ENCODE measurements at places on chromosomes 1 and 21. TPM values are rescaled to one million over a fixed set of nuclear protein-coding genes. Genes with fewer than 3 reads are reported as not detected.

GRCh38 chr1:236829085-236829484, 34.0 kb downstream of the MTR start:
- H3K36me3 ChIP-seq = peaks cover 84% of the 10 kb centered on the region
- no peaks in the 10 kb centered on the region for H3K27me3 ChIP-seq
- no peak overlapping the region for H3K27ac ChIP-seq

DNA sequence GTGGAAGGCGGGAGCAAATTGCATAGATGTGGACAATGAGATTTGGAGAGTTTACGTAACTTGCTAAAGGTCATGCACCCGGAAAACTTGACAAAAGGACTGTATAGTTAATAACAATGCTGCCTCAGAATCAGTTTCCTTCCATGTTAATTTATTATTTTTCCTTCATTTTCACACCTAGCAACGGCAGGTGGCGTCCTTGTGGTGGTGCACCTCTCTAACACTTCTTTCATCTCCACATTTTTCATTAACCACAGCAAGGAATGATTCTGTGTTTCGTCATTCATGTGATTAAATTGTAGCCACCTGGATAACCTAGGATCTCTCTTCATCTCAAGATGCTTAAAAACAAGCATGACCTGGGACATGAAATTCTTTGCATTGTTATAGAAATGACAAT, 2133.0 kb downstream of the NCAM2 start:
- no peak overlapping the region for H3K4me3 ChIP-seq
- no peaks in the 10 kb centered on the region for H3K27me3 ChIP-seq
- H3K36me3 ChIP-seq = no peaks in the 10 kb centered on the region
- H3K4me1 ChIP-seq = no peaks in the 10 kb centered on the region
- no peak for DNase-seq

DNA sequence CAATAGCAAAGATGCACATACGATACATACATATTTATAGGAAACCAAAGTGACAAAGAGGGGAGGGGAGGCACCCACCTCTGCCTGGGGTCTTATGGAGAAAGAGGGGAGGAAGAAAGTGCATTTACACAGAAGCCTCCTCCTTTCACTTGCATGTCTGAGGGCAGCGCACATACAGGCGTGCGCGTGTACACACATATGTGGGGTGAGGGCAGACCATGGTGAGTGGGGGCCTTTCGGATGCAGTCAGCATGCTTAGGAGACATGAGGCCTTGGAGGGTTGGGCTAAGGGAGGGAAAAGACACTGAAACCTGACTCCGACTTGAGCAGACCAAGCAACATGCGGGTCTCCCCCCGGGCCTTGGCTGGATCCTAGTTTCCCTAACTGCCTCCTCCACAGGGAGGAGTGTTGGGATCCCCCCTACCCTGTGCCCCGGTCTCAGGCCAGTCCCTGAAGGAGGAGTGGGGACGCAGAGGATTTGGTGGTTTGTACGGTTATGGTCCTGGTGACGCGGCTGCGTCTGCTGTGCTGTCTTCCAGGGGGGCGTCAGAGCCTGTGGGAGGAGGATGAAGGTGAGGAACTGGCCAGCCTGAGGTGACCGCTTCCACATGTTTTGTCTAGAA, 15.2 kb downstream of the LRRC71 start:
- DNase-seq = no peak
- no peaks in the 10 kb centered on the region for H3K4me1 ChIP-seq
- no peak overlapping the region for H3K4me3 ChIP-seq
- no peaks in the 10 kb centered on the region for H3K36me3 ChIP-seq
- no peaks in the 10 kb centered on the region for H3K27me3 ChIP-seq
- no peak overlapping the region for H3K27ac ChIP-seq

DNA sequence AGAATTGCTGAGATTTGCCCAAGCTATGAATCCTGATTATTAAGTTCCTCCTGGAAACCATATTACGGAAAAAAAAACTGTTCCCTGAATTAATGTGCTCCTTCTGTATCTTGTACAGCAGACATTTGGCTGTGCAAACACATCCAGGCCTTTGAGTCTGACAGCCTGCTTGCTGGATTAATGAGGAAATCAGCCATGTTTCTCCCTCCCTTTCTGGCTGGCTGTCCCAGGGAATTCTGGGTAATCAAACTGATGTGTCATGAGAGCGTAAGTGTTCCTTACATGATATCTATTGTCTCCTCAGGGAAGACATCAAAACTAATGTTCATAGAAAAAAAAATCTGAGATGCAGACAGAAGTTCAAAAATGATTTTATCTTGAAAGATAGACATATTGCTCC, 18.8 kb downstream of the PGBD5 start:
- H3K27ac ChIP-seq = peak overlapping the region; percentile 50
- DNase-seq = no peak
- no peaks in the 10 kb centered on the region for H3K36me3 ChIP-seq
- H3K4me1 ChIP-seq = peaks cover 6% of the 10 kb centered on the region
- H3K4me3 ChIP-seq = no peak overlapping the region

GRCh38 chr21:32207406-32207716, 71.5 kb downstream of the MIS18A start:
- H3K27ac ChIP-seq = no peak overlapping the region
- H3K27me3 ChIP-seq = no peaks in the 10 kb centered on the region
- H3K36me3 ChIP-seq = no peaks in the 10 kb centered on the region
- H3K4me1 ChIP-seq = no peaks in the 10 kb centered on the region
- H3K4me3 ChIP-seq = no peak overlapping the region

DNA sequence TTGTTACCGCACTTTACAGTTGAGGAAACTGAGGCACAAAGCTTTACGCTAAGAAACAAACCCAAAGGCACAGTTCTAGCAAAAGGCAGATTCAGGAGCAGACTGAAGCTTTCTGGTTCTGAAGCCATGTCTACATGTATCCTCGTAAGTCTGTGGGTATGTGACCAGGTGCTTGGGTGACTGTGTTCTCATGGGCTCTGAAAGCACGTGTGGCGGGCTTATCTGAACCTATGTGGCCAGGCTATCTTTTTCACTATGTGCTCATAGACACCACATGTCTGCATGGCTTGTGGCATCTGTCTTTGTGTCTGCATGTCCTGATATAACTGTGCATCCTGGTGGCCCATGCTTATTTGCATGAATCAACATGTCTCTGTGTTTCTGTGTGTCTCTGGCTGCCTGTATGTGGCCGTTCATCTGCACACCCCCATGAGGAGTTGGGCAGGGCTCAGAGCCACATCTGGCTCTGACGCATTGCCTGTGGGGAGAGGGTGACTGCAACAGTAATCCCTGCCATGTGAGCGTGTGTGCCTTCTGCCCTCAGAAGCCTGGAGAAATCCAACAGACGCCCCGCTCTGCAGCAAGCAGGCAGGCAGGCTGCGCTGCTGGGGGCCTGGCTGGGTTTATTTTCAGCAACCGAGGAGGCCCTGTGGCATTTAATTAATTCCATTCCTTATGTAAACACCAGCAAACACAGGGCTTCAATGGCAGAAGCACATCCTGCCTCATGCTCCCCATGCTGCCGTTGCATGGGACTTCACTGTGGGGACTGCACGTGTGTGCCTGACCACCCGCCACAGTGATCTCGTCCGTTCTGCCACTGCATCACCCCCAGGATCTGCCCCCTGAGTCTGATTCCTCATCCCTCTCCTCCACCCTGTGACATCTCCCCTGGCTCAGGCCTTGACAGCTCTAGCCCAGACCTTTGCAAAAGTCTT, 115.4 kb downstream of the TRABD2B start:
- peak overlapping the region; percentile 68 for H3K27ac ChIP-seq
- no peaks in the 10 kb centered on the region for H3K36me3 ChIP-seq
- peaks cover 19% of the 10 kb centered on the region for H3K4me1 ChIP-seq

DNA sequence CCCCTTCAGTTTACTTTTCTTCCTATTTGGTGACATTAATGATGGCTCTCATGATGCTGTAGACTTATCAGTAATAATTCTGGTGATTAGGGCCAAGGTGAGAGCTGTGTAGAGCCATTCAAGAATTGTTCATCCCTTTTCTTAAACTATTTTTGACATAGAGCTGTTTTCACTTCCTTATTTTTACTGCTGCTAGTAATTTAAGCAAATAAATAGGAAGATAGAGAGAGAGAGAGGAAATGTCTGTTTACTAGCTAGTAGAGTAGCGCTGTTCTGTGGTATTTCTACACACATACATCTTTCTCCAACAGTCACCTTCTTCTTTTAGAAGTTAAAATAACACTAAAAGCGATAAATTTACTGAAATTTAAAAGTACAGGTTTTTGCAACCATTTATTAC, 678.0 kb upstream of the ZP4 start:
- no peak overlapping the region for H3K27ac ChIP-seq
- no peaks in the 10 kb centered on the region for H3K27me3 ChIP-seq
- H3K4me3 ChIP-seq = no peak overlapping the region
- no peaks in the 10 kb centered on the region for H3K4me1 ChIP-seq

DNA sequence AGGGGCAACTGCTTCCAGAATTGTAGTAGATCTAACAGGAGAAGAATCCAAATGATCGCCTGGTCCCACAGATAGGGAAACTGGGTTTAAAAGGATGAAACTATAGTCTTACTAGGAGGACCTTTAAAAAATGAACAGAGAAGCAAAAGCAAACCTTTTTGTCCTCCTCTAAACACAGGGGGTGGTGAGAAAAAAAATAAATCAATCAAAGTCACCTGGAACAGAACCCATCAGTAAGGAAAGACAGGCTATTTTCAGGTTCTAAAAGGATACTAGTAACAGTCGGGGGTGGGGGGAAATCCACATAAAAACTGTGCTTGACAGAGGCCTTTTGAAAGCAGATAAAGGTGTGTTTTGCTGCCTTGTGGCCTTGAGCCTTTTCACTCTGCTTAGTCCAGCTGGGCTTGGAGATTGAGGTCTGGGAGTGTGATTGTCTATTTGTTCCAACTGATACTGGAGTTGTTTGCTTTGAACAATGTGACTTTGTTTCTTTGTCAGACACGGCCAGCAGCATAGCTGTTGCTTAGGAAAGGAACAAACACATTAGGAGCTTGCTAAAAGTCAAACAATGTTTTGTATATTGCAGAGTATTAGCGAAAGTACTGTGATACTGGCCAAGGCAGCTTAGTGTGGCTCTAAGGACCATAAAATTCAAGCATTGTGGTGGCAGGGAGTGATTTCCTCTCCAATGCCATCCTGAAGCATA, 141.1 kb upstream of the IRF2BP2 start:
- no peaks in the 10 kb centered on the region for H3K27me3 ChIP-seq
- no peak for DNase-seq
- peaks cover 22% of the 10 kb centered on the region for H3K4me1 ChIP-seq
- no peak overlapping the region for H3K4me3 ChIP-seq
- no peaks in the 10 kb centered on the region for H3K36me3 ChIP-seq

GRCh38 chr1:155463865-155464650, 98.5 kb downstream of the ASH1L start:
- peak overlapping the region; percentile 97 for H3K27ac ChIP-seq
- peaks cover 33% of the 10 kb centered on the region for H3K4me1 ChIP-seq
- H3K27me3 ChIP-seq = no peaks in the 10 kb centered on the region
- DNase-seq = no peak

DNA sequence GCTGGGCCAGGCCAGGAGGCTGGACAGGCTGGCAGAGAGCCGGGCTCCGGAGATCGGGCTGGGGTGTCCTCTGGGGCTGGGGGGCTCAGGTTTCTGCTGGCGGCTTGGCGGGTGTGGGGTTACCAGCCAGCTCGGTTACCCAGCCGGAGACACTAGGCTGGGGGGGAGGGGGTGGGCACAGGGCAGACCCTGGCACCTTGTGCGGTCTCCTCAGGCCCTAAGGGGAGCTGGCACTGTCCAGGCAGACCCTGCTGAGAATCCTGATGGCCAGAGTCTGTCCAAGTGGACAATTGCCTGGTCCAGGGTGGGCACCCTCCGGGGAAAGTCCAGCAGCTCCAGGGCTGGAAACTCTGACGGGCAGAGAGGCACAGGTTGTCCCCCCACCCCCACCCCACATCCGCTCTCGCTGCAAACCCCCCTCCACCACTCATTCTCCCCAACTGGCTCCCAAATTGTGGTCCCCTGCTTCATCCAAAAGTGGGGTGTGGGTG, 6.7 kb downstream of the ZBTB7B start:
- no peak overlapping the region for H3K27ac ChIP-seq
- peaks cover 25% of the 10 kb centered on the region for H3K4me1 ChIP-seq
- no peaks in the 10 kb centered on the region for H3K36me3 ChIP-seq
- no peak overlapping the region for H3K4me3 ChIP-seq
- DNase-seq = no peak

GRCh38 chr1:118827636-118828035, 160.5 kb downstream of the TBX15 start:
- H3K4me1 ChIP-seq = no peaks in the 10 kb centered on the region
- H3K27me3 ChIP-seq = no peaks in the 10 kb centered on the region
- H3K27ac ChIP-seq = no peak overlapping the region
- H3K36me3 ChIP-seq = no peaks in the 10 kb centered on the region

DNA sequence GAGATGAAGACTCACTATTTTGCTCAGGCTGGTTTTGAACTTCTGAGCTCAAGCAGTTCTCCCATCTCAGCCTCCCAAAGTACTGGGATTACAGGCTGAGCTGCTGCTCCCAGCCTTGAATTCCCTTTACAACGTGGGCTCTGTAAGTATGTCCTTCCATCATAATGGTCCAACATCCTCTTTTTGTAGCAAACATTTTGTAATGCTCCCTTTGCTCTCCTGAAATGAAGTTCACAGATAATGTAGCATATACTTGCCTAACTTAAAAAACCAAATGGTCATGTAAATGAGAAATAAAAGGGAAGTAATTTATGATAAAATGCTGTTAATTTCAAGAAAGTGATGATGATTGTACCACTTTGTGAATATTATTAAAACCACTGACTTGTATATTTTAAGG, 30.5 kb upstream of the THEM4 start:
- H3K36me3 ChIP-seq = no peaks in the 10 kb centered on the region
- H3K4me3 ChIP-seq = no peak overlapping the region
- no peak overlapping the region for H3K27ac ChIP-seq

DNA sequence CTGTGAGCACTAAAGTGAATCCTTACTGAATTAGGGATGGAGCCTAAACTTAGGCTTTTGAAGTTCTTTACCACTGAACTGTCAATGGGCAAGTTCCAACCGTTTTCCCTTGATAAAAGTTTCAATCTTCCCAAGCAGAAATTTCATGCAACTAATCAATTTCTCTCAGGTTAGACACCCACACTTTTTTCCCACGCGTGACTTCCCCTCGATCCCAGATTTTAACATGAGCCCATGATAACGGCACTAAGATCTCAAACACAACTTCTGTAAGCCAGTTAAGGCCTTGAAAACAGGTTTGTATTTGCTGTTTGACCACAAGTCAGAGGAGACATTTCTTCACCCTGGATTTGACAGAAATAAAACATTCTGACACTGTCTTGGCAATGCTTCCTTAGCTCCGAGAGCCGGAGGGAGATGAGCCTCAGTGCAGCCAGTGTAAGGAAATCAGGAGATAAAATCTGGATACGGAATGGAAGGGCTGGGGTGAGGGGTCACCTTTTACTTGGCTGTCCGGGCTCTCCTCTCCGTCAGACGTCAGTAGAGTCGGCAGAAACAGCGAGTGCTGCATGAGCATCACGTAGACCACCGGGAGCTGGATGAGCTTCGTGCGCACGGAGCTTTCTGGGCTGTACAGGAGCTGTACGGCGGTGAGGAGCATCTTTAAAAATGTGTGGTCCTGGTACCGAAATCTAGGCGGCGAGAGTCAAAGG, 39.7 kb downstream of the MRAP start:
- no peaks in the 10 kb centered on the region for H3K27me3 ChIP-seq
- no peak for DNase-seq
- no peaks in the 10 kb centered on the region for H3K4me1 ChIP-seq
- H3K27ac ChIP-seq = no peak overlapping the region
- H3K36me3 ChIP-seq = peaks cover 69% of the 10 kb centered on the region

GRCh38 chr1:117843791-117844190, 85.6 kb downstream of the GDAP2 start:
- no peak overlapping the region for H3K4me3 ChIP-seq
- H3K27me3 ChIP-seq = no peaks in the 10 kb centered on the region
- no peaks in the 10 kb centered on the region for H3K4me1 ChIP-seq
- H3K36me3 ChIP-seq = no peaks in the 10 kb centered on the region

ABCA4 gene
- 0.06 TPM for polyA plus RNA-seq

IL23R gene
- not detected for polyA plus RNA-seq

CELA3A gene
- not detected for polyA plus RNA-seq

PLA2G5 gene
- polyA plus RNA-seq = not detected

CLDN19 gene
- polyA plus RNA-seq = not detected

TMEM269 gene
- polyA plus RNA-seq = 0.08 TPM
